NCI-H2081 treated with DMSO at 0.1 percent for 48 hours (cell line): ENCODE measurements at places on chromosomes 1 and 21.

GRCh38 chr1:200243042-200243437, 166.8 kb downstream of the ZNF281 start:
- no peak for DNase-seq

DNA sequence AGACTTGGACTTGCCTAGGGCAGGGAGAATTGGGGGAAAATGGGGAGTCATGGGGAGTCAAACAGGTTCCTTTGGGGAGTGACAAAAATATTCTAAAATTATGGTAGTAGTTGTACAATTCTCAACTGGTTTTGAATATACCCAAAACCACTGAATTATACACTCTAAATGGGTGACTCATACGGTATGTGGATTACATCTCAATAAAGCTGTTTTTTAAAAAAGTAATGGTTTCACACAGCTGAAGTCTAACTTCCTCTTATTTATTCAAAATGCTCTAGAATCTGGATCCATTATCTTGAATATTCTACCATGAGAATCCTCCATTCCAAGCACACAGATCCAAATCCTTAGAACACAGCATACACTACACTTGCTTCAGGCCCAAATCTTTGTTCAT, 11.1 kb downstream of the EIF4G3 start:
- DNase-seq = no peak

GRCh38 chr1:49307457-49307856, 530.8 kb upstream of the BEND5 start:
- DNase-seq = no peak

GRCh38 chr1:170240409-170240808, 94.7 kb downstream of the NTMT2 start:
- DNase-seq = no peak

DNA sequence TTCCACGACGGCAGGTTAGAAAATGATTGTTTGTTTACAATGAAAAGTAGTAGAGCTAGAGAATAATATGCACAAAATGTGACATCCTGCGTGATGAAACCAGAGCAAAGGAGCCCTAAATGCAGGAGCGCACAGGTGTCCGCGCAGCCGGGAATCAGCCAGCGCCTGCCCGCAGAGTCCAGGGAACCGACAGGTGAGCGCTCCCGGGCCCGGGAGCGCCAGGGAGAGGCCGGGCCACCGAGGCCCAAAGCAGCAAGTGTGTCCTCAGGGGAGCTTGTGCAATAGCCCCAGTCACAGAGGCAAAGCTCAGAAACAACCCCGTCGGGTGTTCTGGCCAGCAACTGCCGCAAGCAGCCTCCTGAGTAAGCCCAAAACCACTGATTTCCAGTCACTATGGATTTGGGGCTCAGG, 789 bp upstream of the GALE start:
- DNase-seq = no peak

DNA sequence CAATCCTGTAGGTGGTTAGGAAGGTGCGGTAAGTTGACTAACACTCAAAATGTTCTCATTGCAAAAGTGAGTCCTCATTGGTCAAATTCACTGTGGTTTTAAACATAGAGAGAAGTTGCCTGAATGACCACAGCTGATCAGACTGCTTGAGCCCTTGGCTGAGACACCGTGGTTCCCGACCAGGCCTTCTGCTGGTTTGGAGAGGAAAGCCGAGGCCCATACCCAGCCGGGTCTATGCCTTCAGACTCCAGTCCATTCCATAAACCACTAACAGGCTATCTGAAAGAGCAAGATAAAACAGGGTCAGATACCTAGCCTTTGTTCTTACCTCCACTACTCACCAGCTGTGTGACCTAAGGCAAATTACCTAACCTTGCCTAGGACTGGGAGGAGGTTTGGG, 133.9 kb downstream of the LMX1A start:
- no peak for DNase-seq

GRCh38 chr1:164804366-164804765, 245.4 kb downstream of the PBX1 start:
- no peak for DNase-seq

- DNase-seq = no peak
Observed at GRCh38 chr1:24157918-24158481, 15.1 kb upstream of the IL22RA1 start.

DNA sequence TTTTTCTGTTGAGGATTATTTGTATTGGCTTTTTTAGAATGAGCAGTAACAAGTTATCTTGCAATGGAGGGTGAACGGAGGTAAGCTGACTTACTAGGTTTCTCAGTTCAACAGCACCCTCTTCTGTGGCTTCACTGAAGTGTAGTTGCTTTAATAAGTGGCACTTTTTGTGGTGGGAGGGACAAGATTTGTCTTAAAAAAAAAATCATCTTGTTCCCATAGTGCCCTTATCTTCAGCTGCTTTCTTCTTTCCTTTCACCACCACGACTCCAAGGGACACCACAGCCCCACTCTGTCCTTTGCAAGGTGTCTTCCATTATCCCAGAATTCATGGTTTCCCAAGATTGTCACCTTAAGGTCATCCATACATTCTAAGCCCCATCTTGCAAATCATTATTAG, 92.9 kb downstream of the PIGK start:
- peak; percentile 30 for DNase-seq

GRCh38 chr1:27804791-27805190, 25.8 kb upstream of the PPP1R8 start:
- DNase-seq = no peak

DNA sequence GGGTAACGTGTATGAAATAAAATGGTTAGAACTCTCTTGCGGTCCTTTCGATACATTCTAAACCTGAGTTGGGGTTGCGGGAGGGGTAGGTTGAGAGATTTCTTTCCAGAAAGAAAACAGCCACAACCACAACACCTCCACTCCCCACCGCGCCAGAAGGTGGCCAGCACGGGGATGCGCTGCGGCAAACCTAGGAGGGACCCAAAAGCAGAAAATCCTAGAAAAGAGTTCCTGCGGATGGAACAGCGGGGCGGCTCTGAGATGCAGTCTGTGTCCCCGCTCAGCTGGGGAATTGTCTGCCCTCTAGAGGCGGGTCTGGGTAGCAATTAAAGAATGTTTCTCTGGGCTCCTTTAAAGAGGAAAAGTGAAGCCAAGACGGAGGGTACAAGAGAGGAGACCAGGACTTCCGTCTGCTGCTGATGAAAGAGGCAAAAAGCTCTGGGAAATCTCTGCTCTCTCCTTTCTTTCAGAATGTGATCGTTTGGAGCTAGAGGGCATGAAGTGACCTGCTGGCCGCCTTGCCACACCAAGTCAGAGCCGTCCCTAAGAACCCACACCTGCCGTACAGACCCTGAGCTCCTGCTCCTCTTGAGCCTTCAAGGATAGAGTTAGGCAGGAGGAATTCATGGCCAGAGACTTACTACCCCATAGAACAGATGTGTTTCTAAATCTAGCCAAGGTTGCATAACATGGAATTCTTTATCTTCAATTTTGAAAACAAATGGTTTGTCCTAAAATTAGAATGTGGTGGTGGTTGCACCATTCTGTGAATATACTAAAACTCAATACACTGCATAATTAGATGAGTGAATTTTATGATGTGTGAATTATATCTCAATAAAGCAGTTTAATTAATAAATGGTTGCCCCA, 46.5 kb upstream of the COA6 start:
- peak; percentile 21 for DNase-seq

GRCh38 chr1:94953746-94954145, 26.8 kb upstream of the CNN3 start:
- no peak for DNase-seq

- DNase-seq = no peak
Observed at GRCh38 chr21:37061926-37062592, 10.8 kb downstream of the PIGP start.

- DNase-seq = no peak
Observed at GRCh38 chr1:116318897-116319296, 54.1 kb upstream of the ATP1A1 start.
